NCI-H2029 (cell line): ENCODE measurements at places on chromosomes 12 and 14.
A peak's percentile ranks its signal among the peaks of the same experiment; 100 is the strongest.

GRCh38 chr14:24701062-24701461 is 67.1 kb upstream of the GZMB start:
- no peak for DNase-seq

DNA sequence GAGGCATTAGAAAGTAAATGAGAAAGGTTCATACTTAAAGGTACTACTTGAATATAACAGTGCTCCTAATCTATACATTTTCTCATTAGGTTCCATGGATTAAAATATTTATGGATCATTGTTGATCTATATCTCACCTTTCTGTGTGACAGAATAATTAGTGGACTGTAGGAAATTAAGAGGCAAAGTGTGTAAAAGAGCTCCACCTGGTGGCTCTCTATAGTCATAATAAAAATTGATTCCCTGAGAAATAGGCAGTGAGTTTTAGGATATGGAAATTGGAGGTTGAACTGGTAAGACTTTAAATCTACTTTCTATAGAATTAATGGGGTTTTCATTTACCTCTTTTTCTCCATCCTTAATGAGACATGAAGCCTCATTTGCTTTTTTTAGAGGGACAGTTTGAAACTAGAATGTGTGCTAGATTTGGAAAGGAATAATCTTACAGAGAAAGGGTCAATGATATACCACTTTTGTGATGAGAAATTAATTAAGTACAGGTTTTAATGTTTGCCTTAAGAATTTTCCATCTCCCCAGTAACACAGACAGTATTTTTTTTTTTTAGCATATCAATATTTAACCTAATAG is 11.8 kb upstream of the DERA start:
- no peak for DNase-seq

DNA sequence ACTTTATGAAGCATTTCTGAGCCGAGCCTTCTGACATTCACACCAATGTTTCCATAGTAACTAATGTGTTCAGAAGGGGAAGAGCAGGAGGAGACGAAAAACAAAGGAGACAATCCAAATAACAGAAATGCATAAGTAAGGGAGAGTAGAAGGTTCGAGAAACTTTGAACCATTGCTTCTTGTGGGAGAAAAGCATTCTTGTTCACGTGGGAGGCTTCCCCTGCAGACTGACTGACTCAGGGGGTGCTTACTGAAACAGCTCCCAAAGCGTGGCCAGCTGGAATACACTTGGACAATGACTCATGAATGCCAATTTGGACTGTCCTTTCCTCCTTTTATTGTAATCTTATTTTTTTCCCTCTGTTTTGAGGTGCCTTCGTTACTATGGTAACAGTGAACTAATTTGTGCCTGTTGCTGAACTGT is 73.9 kb downstream of the NEDD1 start:
- peak; percentile 16 for DNase-seq

DNA sequence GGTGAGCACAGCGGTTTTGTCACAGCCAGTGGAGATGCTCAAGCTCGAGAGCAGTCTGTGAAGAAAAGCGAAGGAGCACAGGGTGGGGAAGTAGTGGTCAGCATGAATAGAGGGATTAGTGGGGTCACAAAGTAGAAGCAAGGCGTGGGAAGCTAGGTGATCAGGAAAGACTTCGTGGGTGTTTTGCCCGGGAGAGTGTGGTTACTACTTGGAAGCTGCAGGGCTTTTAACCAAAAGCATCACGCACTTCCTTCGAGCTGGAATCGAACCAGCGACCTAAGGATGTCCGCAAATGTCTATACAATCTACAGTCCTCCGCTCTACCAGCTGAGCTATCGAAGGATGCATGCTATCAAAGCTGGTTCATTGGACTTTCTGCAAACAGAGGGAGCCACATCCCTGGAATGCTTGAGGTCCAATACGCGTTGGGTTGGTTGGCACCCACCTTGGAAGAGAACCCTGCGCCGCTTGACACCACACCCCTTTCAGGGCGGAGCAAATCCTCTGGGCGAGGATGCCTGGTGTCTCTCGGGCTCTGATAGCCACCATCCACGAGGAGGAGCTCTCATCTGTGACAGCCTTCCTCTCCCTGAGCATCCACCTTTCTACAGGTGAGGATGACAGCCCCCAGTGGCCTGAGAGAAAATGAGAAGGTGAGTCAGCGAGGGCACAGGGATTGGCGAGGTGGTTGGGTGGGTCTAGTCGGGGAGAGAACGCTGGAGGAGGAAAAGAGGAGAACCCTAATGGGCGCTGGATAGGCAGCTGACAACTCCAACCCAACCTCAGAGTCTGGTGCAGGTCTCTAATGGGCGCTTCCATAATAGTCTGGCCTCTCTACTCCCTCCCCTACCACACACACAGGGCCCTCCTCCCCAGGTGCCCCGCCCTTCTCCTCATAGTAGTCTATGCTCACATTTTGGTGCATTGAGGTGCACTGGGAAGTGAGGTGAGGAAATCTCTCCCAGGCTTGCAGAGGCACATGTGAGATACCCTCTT is 16.0 kb upstream of the OR6S1 start:
- DNase-seq, result no peak

GRCh38 chr12:85558684-85559083 is 277.5 kb downstream of the RASSF9 start:
- no peak for DNase-seq
